Activated T-helper 1 cell treated with Interleukin-2 at 50 U/mL for 16 hours (primary cell): ENCODE measurements at places on chromosomes 5 and 9.

DNA sequence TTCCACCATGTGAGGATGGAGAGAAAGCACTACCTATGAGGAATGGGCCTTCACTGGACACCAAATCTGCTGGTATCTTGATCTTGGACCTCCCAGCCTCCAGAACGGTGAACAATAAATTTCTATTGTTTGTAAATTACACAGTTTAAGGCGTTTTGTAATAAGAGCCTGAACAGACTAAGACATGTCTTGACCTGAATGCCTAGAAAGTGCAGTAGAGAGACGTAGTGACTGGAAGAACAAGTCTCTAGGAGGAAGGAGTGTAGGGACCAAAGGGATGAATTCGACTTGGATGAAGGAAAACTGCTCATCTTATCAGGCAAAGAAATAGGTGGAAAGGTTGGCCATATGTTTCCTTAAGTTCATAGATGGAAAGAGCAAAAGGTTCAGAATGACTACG, 309.8 kb upstream of the RGMB start:
- no peak for DNase-seq

GRCh38 chr9:16693616-16694015, 176.9 kb downstream of the BNC2 start:
- no peak for DNase-seq

DNA sequence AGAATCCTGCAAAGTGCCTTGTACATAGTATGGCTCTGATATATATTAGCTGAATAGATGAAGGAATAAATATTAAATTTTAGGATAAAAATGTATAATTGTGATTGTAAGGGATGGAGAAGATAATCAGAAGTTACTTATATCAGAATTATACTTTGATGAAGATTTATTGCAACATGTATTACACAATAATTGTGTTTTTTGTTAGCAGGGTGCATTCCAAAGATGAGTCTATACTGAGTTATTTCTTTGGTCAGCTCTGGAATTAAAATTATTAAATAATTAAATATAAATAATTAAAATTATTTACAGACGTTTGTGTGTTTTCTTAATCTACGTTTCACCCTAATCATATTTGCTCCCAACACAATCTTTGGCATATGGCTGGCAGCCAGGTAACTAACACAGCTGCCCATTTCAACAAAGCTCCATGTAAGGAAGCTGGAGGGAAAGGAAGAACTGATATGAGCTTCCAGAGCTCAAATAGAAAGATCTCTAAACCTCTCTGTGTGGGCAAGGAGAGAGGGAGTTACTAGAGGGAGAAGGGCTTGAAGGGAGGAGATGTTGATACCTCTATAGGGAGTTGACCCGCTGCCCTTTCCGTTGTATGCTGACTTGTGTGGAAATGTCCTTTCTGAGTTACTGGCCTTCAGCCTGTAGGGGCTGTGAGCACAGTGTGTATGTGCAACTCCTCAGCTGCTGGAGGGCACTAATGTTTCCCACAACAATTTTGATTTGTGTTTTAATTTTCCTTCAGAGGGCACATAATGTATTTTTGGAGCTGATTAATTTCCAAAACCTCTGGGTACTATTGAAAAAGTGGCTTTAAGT, 403.4 kb downstream of the MAN2A1 start:
- no peak for DNase-seq

DNA sequence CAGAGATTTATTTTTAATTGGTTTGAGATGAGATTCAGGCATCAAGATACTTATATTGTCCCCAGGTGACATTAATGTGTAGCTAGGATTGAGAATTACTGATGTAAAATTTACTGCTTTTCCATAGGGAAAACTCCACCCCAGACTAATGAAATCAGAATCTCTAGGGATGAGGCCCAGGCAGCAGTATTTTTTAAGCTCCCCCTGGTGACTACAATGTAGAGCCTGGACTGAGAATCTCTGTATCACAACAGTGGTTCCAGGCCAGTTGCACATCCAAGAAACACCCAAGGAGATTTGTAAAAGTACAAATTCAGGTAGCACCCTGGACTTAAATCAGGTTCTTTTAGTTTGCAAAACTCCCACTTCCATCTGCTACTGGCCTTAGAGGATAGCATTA, 185.7 kb downstream of the MARCHF11 start:
- no peak for DNase-seq

DNA sequence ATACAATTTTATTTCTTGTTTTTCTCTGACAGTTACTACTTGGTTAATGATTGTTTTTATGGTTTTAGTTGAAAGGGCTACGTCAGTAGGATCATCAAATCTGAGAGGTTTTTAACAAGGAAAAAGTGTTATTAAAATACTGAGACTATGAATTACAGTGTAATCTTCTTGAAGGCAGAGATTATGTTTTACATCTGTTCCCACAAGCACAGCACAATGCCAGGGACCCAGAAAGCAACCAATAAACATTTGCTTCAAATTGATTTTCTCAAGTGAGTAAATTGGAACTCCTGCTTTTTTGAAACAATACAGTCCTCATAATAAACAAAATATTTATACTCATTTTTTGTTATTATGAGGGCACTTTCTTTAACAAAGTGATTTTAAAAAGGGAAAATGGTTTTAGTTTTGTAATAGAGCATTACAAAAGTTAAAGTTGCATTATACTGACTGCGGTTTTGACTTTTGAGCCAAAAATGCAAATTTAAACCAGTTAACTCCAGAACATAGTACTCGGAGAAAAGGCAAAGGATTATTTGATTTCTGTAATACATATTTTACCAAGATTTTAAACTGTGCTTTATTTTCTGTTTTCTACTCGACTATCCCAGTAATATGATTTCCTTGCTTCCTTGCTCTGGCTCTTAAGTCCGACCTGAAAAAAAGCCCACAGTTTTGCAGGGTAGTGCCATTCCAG, 176.9 kb downstream of the GDNF start:
- no peak for DNase-seq

- no peak for DNase-seq
These were observed 16.6 kb upstream of the SARDH start for GRCh38 chr9:133754688-133755227.

DNA sequence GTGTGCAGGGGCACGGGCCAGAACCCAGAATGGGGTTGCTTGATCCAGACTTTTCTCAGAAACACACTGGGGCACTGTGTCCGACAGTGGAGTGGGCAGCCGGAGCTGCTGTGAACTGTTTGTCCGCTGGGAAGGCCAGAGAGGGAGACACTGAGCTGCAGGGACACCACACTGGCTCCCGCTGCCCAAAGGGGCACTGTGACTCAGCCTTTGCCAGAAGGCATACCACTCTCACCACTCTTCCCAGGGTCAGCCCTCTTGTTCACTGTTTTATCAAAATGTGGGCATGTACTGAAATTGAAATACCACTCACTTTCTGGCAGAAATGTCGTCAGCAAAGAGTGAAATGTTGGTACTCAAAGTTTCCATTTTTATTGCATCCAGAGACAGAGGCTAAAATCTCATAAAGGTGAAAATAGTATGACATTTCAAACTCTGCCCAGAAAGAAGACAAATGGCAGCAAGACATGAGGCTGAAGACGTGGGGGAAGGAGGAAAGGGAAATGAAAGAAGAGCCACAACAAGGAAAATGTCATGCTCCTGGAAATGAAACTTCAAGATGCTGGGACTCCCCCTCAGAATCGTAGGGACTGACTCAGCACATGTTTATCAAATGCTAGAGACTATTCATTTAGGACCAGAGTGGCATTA, 4.5 kb upstream of the IL7R start:
- no peak for DNase-seq

DNA sequence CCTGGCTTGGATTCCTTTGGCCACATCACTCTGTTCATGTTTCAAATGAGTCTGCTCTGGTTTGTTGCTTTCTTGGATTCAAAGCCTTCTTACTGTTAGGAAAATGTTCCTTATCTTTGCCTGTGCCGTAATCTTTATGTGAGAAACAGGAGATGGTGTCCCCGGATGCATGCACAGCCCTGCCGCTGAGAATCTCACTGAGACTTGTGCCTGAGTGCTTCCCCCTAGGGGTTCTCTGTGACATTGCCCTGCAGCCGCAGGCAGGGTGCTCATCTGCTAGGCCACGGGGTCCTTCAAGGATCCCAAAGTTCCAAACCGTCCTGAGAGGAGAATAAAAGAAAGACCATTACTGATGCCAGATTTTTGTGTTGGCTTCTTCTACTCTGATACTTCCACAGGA, 81.4 kb upstream of the ANKRD55 start:
- DNase-seq: no peak

DNA sequence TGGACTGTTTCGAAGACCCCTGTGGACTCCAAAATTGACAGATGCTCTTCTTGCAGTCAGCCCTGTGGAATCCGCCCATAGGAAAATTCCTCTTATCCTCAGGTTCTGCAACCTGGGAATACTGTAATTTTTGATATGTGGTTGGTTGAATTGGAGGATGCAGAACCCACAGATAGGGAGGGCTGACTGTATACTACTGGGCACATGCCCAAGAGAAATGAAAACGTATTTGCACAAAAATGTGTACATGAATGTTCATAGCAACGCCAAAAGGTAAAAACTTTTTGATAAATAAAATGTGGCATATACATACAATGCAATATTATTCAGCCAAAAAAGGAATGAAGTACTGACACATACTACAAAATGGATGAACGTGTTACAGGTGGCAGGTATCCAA, 1.9 kb upstream of the SNAPC3 start:
- no peak for DNase-seq

DNA sequence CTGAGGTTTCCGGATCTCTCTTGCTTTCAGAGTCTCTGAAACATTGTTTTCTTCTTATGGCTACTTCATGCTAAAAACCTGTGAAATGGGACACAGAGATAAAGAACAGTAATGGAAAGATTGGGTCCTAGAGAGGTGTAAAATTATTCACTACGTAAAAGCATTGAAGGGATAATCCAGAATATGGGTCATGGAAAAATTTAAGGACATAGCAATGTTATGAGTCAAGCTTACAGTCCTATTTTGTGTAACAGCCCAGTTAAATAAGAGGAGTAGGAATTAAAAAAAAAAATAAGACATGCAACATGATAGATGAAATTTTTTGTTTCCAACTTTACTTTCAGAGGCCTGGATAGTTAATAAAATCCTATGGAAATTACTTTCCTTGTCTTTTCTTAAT, 61.9 kb upstream of the ELL2 start:
- DNase-seq: no peak

DNA sequence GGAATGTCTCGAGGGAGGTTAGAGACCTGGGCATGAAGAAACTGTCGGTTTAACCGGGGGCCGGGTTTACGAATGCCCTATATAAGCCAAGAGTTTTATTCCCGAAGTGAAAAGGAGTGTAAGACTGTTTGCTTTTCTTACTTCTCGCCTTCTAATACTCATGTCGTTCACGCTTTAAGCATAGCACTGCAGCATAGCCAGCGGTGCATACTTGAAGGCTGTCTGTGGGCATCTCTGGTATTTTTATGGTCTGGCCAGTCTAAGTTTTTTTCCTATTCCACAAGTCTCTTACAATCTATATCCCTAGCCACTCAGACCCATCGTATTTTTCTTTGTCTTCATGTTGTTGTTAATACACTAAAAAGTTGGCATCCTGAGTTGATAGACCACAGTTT, 1.2 kb downstream of the UHRF2 start:
- DNase-seq: no peak

- DNase-seq: no peak
These were observed 34.1 kb downstream of the ZNF622 start for GRCh38 chr5:16431490-16431889.
